T1000 (cell line): ENCODE measurements at places on chromosomes 1 and 21.

DNA sequence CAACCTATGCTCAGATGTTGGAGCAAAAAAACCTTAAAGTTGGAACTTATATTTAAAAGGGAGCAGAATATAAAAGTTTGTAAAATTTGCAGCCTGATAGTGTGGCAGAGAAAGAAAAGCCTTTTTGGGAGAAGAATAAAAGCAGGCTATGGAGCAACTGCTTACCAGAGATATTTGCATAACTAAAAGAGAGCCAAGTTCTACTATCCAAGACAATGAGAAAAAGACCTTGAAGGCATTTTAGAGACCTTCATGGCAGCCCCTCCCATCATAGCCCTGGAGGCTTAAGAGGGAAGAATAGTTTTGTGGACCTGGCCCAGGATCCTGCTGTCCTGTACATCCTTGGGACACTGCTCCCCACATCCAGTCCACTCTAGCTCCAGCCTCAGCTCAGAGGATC lies 312.5 kb upstream of the ZRANB2 start:
- no peak for DNase-seq

GRCh38 chr1:167104256-167104633 lies 10.4 kb downstream of the STYXL2 start:
- DNase-seq, result no peak

GRCh38 chr1:115311474-115311989 lies 26.5 kb downstream of the NGF start:
- DNase-seq, result no peak

GRCh38 chr1:176205332-176205914 lies 1.7 kb downstream of the COP1 start:
- DNase-seq, result no peak

DNA sequence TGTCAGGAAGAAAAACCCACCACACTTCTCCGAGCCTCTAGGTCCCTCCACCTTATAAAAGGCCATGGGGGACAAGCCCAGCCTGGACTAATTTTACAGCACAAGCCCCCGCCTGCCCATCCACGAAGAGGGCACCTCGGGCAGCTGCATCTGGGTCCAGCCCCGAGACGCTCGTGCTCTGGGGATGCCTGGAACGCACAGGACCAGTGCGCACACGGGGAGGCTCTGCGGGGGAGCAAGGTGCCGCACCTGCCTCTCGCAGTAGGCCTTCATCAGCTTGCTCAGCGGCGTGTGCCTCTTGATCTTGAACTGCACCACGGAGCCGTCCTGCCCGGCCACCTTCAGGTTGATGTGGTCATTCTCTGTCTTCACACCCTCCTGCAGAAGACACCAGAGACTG lies 4.1 kb downstream of the SUMO3 start:
- no peak for DNase-seq

DNA sequence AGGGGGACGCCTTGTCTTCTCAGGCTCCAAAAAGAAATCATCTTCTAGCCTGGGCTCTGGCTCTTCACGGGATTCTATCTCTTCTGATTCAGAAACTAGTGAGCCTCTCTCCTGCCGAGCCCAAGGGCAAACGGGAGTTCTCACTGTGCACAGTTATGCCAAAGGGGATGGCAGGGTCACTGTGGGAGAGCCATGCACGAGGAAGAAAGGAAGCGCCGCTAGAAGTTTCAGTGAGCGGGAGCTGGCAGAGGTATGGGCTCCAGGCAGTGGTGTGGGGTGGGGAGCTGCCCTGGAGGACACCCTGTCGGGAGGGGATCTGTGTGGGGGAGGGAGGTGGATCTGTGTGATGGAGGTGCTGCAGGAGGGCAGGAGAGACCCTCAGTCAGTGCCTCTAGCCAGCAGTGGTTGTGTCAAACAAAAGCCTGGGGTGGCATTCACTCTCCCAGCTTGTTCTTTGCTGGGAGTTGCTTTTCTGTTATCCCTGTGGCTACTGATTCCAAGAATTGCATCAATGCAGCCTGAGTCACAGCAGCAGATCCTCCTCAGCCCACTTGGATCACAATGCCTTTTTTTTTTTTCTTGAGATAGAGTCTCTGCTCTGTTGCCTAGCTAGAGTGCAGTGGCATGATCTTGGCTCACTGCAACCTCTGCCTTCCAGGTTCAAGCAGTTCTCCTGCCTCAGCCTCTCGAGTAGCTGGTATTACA lies 21.8 kb downstream of the KDM4A start:
- no peak for DNase-seq

DNA sequence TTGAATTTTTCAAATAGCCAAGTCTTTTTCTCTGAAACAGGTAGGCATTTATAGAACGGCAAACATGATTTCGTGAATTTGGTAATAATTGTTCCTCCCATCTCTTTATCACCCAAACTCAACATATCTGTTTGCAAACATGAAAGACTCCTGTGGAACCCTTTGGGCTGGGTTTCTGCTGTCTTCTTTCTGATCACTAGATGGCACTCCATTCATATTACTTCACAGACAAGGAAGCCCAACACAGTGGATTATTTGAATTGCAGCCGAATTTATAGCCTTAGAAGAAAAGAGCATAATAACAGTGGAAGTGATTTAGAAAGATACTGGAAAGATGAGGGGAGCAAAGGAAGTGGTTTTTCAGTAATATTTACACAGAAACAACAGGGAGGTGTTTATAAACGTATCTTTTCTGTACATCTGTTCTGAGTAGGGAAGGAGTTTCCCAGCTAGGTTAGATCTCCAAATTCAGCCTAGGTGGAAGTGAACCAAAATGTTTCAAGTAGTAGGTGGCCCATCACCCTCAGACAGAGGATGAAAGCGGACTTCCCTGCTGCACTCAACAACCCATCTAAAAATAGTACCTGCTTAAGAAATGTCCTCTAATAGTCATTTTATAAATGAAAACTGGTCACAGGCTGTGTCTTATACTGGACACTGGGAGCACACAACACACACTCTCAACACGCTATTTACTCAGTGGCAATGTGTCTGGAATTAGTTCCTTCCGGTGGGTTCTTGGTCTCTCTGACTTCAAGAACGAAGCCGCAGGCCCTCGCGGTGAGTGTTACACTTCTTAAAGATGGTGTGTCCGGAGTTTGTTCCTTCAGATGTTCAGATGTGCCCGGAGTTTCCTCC lies 67.6 kb downstream of the MAP3K21 start:
- peak; percentile 18 for DNase-seq

DNA sequence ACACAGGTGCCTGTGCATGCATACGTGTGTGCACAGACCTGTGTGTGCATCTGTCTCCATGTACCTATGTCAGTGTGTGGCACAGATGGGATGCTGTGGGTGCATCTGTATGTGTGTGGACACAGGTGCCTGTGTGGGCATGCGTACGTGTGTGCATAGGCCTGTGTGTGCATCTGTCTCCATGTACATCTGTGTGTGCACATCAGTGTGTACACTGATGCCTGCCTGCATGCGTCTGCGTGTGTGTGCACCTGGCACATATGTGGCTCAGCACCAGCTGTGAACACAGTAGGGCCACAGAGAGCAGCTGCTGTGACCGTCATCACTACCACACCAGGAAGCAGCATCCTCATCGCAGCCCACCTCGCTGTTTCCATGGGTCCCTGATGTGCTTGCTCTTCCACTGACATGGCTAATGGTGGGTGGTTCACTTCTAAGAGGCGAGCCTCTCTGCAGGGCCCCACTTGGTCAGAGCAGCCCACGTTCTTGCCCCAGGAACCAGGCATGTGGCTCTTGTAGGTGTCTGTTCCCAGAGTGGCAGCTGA lies 9.6 kb upstream of the SPATC1L start:
- DNase-seq, result no peak

DNA sequence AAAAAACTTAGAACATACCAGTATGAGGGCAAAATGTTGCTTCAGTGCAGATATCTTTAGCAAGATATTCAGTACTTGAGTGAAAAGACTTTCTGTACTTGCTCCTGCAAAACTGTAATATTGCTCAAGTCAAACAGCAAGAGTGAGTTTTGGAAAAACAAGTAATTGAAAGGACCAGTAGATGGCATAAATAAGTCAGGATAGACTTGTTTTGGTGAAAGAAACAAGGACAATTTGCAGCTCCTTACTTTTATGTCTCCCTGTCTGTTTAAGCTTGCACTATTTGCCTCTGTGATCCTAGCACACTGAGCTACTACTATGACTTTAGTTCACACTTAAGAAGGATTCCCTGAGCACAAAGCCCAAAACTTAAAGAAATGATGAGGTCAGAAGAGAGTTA lies 39.1 kb downstream of the IFI44 start:
- DNase-seq, result no peak

DNA sequence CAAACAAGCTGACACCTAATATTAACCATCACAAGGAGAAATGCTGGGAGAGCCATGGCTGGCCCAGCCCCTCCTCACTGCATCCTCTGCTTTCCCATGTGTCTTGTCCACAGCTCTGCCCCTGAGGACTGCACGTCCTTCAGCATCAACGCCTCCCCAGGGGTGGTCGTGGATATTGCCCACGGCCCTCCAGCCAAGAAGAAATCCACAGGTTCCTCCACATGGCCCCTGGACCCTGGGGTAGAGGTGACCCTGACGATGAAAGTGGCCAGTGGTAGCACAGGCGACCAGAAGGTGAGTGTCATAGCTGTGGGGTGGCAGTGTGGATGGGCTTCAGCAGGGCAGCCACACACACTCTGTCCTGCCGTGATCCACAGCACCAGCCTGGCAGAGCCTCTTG lies 22.9 kb downstream of the PADI4 start:
- no peak for DNase-seq

GRCh38 chr1:203990118-203990517 lies 82.8 kb upstream of the SOX13 start:
- no peak for DNase-seq

DNA sequence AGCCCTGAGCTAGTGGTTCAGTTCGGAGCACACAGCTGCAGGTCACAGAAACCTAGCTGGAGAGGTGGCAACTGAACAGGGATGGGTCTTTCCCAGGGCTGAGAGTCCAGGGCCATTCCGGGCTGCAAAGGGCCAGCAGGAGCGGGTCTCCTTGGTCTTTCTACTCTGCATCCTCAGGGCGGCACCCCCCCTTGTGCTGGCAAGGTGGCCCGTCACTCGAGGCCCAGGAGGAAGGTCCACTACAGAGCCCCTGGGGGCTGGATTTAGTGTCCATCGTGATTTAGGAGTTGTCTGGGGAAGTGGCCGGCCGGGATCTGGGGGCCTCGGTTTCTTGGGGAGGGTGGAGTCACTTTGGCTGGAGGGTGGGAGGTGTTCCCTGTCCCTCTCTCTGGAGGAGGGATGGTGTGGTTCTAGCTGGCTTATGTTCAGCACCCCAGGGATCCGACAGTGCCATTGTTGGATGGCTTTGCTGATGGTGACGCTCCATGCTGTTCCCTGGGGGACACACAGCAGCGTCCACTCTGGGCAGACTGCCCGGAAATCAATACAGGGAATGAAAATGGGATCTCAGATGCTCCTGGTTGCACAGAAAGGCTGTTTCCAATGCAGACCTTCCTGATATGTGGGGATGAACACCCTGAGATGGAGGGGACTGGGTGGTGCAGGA lies 64.4 kb downstream of the UMODL1 start:
- DNase-seq, result no peak

DNA sequence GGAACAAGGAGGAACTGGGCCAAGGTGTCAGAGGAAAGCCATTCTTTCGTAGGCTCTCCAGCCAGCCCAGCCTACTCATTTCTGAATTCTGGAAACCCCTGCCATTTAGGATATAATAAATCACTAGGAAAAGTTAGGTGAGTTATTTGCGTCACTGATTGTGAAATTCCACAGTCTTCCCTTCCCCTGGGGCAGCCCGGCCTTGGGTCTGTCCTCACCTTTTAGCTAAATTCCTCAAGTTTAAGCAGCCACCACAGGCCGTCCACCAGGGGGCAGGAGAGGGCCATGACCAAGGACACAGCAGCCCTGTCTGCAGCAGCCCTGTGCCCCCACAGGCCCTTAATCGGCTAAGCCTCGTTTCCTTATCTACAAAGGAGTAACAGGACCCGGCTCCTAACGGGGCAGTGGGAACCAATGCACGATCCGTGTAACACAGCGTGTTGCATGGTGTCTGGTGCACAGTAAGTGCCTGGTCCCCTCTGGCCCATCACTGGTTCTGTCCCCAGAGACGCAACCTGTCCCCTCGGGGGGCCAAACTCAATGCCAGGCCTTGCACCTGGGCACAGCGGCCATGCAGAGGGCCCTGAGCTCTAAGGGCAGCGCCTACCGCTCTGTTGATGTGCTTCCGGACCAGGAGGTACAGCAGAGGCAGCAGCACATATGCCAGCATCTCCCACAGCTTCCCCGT lies 18.1 kb downstream of the GPR157 start:
- peak; percentile 69 for DNase-seq

DNA sequence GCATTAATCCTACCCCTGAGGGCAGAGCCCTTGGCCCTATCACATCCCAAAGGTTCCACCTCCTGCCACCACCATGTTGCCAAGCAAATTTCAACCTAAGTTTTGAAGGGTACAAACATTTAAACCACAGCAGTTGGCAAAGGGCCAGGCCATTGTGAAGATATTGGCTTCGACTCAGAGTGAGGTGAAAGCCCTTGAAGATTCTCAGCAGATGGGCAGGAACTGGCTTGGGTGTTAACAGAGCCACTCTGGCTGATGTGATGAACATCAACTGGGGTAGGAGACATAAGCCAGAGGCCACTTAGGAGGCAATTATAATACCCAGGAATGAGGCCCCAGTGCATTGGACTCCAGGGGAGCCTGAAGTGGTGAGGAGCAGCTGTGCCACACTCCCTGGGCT lies 207.7 kb upstream of the KAZN start:
- no peak for DNase-seq

GRCh38 chr1:207817166-207817565 lies 65.3 kb downstream of the CD46 start:
- DNase-seq, result no peak

GRCh38 chr1:245411245-245412036 lies 256.7 kb downstream of the KIF26B start:
- DNase-seq, result peak; percentile 5

DNA sequence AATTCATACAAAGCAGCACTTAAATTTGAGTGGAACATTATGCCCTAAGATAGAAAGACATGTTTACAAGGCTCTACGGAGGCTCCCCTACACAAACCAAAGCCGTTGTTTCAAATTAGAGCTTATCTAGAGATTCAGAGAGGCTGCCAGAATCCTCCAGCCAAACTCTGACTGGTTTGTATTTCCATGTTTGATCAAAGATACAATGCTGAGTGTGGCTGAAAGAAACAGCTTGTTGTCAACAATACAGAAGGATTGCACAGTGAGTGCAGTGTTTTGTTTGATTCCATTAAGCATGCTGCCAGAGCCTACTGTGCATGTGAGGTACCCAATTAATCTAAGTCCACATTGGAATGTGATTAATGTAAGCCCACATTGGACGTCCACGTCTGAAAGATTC lies 402.7 kb downstream of the DISC1 start:
- no peak for DNase-seq

- DNase-seq, result no peak
These were observed 459.1 kb downstream of the SETD4 start for GRCh38 chr21:35601211-35601610.

- no peak for DNase-seq
These were observed 49.4 kb upstream of the PARP1 start for GRCh38 chr1:226457307-226457712.

DNA sequence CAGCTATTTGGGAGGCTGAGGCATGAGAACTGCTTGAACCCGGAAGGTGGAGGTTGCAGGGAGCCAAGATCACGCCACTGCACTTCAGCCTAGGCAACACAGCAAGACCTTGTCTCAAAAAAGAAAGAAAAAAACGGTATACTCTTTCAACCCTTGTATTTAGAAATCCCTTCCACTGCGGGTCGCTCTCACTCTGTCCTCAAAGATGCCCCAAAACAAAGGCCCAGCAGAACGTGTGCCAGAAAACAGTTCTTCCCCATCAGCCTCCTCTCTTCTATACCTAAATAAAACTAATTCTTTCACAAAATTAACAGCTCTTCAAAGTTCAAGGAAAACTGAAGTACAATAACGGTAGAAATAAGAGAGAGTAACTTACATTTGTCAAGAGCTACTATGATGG lies 13.2 kb downstream of the SETD4 start:
- DNase-seq, result no peak
